Skin of body (tissue), 3 donors: ENCODE measurements at places on chromosomes 6 and 20. TPM values are rescaled to one million over a fixed set of nuclear protein-coding genes. Genes with fewer than 3 reads are reported as not detected.

DNA sequence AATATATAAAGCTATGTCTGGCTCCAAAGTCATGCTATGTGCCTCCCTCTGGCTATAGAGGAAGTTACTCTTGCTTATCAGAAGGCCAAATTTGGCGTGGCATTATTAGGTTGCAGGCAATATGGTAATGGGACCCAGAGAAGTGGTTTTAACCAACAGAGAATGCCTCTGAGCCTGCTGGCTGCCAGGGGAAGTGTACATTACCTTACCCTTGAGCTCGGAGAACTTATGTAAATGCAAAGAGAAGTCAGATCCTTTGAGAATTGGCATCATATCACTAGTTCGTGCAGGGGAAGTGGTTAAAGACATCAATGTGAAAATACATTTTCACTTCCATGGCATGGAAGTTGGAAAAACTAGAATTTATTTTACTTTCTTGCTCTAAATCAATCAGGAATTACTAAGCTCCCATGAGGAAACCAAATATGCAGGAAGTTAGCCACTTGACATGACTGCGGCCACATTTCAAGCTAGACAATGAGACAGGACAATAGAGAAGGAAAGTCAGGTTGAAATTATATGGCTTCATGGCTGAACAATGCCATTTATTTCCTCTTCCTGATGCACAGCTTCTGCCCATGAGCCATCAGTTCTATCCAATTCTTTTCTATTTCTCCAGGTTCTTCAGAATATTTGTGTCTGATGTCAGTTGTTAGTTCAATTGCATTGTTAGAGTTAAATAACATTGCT lies 134.0 kb upstream of the PHACTR1 start:
- DNase-seq: no peak

DNA sequence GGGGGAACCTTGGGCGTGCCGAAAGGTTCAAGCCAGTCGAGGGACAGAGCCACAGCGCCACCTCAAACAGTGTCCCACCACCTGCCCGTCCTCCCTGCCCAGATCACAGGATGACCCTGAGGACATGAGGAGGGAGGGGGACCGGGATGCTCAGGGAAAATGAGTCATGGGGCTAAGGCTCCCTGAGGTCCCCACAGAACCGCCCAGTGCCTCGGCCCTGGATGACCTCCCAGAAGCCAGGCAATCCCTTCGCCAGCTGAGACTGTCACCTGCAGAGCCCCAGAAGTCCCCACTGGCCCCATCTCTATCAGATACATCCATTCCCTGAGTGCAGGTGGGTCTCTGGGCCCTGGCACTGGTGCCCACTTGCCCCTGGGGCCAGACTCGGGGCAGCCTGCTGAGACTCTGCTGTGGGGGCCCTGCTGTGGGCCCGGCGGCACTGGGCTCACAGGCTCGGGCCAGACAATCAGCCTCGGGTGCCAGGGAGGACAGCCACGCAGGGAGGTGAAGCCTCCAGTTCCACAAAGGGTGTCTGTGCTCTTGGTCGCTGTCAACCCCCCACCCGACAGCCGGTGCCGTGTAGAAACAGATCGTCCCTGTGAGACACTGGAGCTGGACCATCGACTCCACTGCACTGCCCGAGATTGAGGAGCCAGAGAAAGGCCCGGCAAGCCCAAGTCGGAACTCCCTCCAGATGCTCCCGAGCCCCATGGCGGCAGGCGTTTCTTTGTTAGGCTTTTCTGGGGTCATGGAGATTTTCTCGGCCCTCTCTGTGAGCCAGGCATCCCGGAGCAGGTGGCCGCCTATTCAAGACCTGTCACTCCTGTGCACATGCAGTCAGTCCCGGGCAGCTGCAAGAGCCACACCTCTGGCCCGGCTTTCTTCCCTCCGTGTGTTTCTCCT lies 26.1 kb downstream of the PXDC1 start:
- no peak for DNase-seq

- no peak for DNase-seq
Measured at GRCh38 chr20:55557191-55557590, 448.1 kb downstream of the CBLN4 start.

- no peak for DNase-seq
Measured at GRCh38 chr6:30747902-30748769, 3.8 kb upstream of the IER3 start.

DNA sequence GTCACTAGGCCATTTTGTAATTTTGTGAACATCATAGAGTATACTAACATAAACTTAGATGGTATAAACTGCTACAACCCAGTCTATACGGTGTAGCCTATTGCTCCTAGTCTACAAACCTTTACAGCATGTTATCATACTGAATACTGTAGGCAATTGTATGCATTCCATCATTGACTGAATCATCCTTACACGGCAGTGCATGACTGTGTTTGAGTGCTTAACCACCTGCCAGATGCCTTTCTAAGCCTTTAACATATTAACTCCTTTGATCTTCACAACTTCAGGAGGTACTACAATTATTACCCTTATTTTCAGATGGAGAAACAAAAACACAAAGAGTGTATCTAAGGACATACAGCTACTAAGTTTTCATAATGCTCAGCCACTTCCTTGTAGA lies 14.0 kb downstream of the DPPA5 start:
- DNase-seq: no peak

DNA sequence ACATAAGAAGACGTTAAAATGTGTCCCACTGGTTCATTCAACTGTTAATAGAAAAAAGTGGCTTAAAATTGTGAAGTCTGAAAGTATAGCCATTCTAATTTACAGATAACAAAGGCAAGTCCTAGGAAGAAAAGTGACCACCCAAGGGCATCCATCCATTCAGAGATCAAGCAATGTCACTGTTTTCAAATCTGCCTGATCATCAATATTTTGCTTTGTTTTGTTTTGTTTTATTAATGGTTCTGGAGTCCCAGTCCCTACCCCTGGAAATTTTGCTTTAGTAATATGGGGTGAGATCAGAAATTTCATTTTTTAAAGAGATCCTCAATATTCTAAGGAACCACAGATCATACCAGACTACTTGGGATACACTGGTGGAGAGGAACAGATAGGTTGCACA lies 17.3 kb downstream of the KIAA0408 start:
- DNase-seq: no peak

DNA sequence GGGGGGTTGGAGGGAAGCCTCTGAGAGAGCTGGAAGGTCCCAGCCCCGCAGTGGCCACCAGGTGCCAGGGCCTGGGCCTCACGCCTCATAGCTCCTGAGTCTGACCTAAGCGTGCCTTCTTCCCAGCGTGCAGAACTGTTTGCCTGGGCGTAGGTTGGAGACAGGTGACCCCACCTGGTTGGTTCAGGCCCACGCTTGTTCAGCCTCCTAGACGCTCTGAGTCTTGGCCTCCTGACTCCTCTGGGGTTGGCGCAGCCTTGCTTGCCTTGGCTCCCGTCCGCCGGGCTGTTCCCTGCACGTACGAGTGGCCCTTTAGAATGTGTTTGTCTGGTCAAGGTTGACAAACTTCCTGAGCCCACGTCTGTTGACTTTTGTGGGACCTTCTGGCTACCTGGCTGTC lies 70.8 kb downstream of the EYA2 start:
- DNase-seq: no peak

DNA sequence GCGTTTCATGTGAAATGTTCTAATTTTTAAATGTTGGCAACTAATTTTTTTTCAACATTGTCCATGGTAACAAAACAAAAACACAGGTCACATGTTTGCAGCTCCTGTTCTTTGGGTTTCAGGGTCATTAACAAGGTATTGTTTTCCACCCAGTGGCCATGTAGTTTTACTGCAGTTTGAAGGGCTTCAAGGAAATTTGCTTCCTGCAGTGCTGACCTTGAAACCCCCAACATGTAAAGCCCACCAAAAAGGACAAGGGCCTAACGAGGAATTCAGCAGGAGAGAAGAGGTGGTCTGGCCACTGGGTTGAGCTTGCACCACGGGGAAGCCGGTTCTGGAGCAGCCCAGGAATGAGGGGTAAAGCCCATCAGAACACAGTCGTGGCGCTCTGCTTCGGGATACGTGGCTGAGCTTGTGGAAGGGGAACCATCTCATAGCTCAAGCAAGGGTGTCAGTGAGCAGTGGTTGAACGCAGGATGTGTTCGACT lies 13.9 kb upstream of the KLHL31 start:
- DNase-seq: no peak

The CYP24A1 gene
- 1.3 TPM for total RNA-seq

The SLC44A4 gene
- 0.10 TPM for total RNA-seq
